ENCODE measurements at places on chromosomes 4 and X. TPM values are rescaled to one million over a fixed set of nuclear protein-coding genes. Genes with fewer than 3 reads are reported as not detected.

Gene MAGED4
- 6.0 TPM for polyA plus RNA-seq

Gene TSPAN6
- polyA plus RNA-seq: 9.8 TPM

Gene PRSS12
- 20.8 TPM for polyA plus RNA-seq

Gene TECRL
- 0.81 TPM for polyA plus RNA-seq

Gene ZNF185
- 1.1 TPM for polyA plus RNA-seq

Gene TIGD2
- polyA plus RNA-seq: 11.7 TPM

Gene ODAPH
- not detected for polyA plus RNA-seq

Gene PPEF1
- not detected for polyA plus RNA-seq

Gene NUDT10
- 1.5 TPM for polyA plus RNA-seq

Gene HPGDS
- polyA plus RNA-seq: 9.5 TPM

Gene SPP1
- 4.0 TPM for polyA plus RNA-seq

Gene ADH1C
- polyA plus RNA-seq: 66.3 TPM

Gene TCEAL5
- polyA plus RNA-seq: 0.54 TPM

Gene ADGRL3
- polyA plus RNA-seq: 7.9 TPM

Gene BEX5
- polyA plus RNA-seq: 16.2 TPM

DNA sequence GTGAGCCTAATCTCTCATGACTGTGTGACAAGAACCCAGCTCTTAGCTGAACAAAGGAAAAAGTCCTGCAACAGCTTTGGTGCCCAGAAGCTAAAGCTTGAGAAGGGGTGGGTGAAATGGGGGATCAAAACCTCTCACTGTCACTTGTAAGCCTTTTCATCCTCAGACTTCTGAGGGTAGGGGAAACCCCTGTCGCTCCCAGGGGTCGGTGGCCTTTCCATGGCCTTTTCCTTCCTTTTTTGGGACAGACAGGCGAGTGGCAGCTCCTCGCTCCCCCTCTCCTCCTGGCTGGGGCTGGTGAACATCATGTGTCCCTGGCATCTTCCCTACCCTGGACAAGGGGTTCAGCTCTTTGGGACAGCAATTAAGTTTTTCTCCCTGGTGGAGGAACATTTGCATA is 78.2 kb downstream of the FAM47A start:
- no peak for DNase-seq

GRCh38 chr4:8016527-8016926 is 76.9 kb upstream of the AFAP1 start:
- DNase-seq: no peak

DNA sequence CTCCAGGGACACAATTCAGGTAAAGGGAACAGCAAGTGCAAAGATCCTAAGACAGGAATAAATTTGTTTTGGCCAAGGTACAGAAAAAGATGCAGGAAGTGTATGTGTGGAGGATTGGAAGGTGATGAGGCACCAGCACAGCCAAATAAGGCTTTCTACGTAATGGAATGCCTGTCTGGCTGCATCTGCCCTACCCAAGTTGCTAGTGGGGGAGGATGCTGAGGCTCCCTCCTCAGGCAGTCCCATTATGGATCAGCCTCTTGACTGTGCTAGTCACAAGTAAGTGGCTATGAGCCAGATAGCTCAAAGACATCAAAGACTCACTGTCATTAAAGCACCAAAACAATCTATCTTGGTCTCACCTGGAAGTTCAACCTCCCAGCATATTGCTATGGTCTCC is 300.9 kb upstream of the FAT4 start:
- DNase-seq: no peak

DNA sequence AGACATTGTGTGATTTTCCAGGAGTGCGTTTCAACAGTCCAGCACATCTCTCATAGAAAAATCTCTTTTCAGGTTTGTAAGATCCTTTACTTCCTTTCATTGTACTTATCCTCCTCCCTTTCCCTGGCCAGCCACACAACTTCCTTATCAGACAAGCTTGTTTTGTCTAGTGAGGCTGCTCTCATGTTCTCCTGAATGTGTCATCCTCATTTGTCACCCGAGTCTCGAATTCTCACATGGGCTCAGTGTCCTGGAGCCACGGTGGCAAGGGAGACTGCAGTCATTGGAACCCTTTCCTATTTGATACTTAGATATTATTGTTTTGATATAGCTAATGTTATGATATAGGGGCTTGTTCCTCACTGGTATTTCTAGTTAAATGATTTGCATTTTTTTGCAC is 16.9 kb downstream of the SYNPO2 start:
- DNase-seq: no peak

DNA sequence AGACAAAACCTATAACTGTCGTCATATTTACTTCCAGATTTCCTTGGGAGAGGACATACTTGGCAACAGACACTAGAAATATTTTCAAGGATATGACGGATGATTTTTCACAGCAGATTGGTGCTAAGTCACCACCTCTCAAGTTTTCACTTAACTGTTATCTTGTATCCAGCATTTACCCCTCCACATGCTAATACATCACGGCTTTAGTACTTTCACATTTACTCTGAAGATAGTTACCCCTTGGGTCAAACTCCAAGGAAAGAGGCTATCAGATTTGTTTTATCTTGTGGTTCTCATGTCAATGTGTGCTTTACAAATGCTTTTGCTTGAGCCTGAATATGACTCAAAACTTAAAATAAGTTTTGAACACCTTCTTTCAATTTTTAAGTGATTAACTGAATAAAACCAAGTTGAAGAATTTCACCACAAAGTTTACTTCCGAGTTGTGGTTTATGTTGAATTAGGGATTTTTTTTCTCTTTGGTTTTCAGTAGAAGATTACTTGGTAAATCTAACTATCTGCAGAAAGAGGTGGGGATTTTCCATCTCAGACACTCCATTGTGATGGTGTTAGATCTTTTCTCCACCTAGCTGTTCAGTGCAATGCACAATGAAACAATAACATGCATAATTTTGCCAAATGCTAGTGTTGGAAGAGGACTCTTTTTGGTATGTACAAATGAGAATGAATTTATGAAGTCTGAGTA is 75.4 kb upstream of the FAT1 start:
- peak; percentile 78 for DNase-seq

- no peak for DNase-seq
Measured at GRCh38 chr4:16294455-16294854, 68.2 kb upstream of the TAPT1 start.

GRCh38 chr4:159343116-159343515 is 240.2 kb downstream of the RAPGEF2 start:
- DNase-seq: no peak

DNA sequence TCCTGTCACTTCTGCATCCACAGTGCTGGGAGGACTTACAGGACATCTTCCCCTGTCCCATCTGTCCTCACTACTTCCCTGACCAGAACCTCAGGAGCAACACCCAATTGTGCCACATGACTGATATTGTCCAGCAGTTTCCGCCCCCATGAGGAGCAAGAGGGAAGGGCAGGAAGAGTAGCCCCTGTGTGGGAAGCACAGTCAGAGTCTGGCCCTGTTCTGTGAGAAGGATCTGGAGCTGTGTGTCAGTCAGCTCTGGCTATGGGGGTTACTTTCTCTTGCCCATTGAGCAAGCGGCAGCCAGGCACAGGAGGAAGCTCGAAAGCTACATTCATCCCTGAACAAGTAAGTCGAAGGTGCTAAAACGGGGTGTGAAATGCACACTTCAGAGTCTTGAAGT is 14.8 kb upstream of the TRIM60 start:
- no peak for DNase-seq

DNA sequence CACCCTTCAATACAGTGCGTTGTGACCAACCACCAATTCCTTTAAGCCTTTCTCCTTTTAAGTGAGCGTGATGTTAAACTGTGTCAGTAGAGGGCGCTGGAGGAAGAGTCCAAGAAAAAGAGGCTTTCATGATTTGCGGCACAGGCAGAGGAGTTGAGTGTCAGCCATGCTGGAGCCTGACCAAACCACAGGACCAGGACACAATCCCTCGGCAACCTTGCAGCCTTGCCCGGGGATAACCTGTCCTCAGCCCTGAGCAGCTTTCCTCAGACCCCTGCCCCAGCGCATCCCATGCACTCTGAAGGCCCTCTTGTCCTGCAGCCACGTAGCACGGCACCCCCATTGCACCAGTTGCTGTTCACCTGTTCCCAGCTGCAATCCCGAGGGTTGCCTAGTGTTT is 53.5 kb upstream of the SMIM31 start:
- peak; percentile 12 for DNase-seq

GRCh38 chr4:187417721-187418120 is 577.9 kb upstream of the ZFP42 start:
- DNase-seq: no peak

GRCh38 chr4:149993030-149993429 is 85.2 kb upstream of the DCLK2 start:
- no peak for DNase-seq

- no peak for DNase-seq
Measured at GRCh38 chrX:136750364-136750763, 30.4 kb downstream of the ARHGEF6 start.

- DNase-seq: no peak
Measured at GRCh38 chr4:182155806-182156205, 87.4 kb upstream of the TENM3 start.

Data from small intestine (tissue), 16 donors.